ENCODE measurements at places on chromosomes 5 and 9. TPM values are rescaled to one million over a fixed set of nuclear protein-coding genes. Genes with fewer than 3 reads are reported as not detected.

The TMEM171 gene
- 0.23 TPM for total RNA-seq

The PDCD1LG2 gene
- total RNA-seq, result 0.23 TPM

The ALDH7A1 gene
- total RNA-seq, result 64.8 TPM

The BTNL9 gene
- 4.2 TPM for total RNA-seq

The SLC25A2 gene
- total RNA-seq, result 0.23 TPM

Measured in diencephalon (tissue), 1 donor.